Suppressor macrophage treated with lipopolysaccharide for 4 hours (primary cell): ENCODE measurements at places on chromosomes 12 and 14.
A peak's percentile ranks its signal among the peaks of the same experiment; 100 is the strongest.

DNA sequence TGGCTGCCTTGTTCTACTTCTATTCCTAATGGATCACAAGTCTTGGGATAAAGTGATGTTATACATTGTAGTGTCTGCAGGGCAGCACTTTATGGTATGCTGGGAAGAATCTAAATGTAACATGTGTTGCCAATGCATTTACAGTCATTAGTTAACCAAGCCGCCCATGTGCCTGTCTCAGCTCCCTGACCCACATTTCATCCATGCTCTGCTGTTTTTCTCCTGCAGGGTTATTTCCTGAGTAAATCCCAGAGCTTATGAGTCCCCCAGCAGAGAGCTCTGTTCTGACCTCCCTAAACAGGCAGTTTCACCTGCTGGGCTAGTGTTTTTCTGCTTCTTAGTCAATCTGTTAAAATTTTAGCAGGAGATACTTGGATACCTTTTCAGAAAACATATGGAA lies 4.4 kb upstream of the TMTC2 start:
- DNase-seq: no peak

DNA sequence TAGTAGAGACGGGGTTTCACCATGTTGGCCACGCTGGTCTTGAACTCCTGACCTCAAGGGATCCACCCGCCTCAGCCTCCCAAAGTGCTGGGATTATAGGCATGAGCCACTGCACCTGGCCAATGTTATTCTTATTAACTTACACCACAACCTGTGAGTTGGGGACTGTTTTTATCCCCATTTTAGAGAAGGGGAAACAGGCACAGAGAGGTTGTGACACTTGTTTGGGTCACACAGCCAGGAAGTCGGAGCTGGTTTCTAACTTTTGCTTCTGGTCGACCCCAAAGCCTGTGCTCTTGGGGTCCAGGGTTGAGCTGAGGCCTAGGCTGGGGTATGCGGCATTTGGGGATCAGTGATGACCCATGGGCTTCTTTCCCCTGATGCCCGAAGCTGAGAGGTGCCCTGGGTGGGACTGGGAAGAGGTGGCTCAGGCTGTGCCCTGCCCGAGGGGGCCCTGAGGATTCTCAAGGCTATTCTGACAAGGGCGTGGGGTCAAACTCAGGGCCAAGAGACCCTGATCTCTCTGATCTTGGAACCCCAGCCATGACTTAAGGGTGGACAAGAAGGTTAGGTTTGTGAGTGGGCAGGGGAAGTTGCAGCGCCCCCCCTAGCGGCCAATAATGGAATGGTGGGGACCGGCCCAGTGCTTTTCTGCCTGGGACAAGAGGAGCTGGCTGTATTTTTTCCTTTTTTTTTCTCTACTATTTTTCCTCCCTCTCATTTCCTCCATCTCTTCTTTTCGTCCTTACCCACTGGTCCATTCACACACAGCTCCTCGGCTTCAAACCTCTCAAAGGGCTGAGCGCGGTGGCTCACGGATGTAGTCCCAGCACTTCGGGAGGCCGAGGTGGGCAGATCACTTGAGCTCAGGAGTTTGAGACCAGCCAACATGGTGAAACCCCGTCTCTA lies 3.0 kb downstream of the SDSL start:
- DNase-seq: peak; percentile 79

- DNase-seq: no peak
Observed at GRCh38 chr14:100539766-100540140, 47.5 kb downstream of the BEGAIN start.

DNA sequence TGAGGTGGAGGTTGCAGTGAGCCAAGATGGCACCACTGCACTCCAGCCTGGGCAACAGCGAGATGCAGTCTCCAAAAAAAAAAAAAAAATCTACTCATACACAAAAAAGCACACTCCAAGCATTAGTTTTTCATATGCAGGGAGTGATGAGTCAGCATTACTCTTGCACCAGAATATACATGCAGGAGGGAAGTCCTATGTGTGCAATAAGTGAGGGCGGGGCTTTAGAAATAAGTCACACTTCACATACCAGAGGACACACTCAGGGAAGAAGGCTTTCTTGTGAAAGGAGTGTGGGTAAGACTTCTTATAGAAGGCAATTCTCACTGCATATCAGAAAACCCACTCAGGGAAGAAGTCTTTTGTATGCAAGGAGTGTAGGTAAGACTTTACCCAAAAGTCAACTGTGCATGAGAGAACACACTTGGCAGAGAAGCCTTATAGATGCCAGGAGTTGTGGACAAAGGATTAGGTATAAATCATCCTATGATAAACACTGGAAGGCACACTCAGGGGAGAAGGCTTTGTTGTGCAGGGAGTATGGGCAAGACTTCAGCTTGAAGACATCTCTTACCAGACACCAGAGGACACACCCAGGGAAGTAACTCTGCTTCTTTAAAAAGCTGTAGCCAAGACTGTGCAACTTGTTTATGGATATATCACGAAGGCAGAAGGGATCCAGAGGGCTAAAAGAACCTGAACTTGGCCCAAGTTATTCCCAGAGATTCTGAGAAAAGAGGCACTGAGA lies 50.5 kb downstream of the ATF7 start:
- DNase-seq: peak; percentile 88

- DNase-seq: peak; percentile 68
Observed at GRCh38 chr12:110234331-110234751, 46.7 kb upstream of the ATP2A2 start.

- no peak for DNase-seq
Observed at GRCh38 chr14:102058146-102058545, 28.7 kb downstream of the HSP90AA1 start.

- no peak for DNase-seq
Observed at GRCh38 chr14:31950764-31951637, 126.1 kb upstream of the ARHGAP5 start.

GRCh38 chr12:122362755-122363154 lies 59.7 kb downstream of the CLIP1 start:
- no peak for DNase-seq

GRCh38 chr12:24424376-24424775 lies 474.9 kb upstream of the SOX5 start:
- no peak for DNase-seq

DNA sequence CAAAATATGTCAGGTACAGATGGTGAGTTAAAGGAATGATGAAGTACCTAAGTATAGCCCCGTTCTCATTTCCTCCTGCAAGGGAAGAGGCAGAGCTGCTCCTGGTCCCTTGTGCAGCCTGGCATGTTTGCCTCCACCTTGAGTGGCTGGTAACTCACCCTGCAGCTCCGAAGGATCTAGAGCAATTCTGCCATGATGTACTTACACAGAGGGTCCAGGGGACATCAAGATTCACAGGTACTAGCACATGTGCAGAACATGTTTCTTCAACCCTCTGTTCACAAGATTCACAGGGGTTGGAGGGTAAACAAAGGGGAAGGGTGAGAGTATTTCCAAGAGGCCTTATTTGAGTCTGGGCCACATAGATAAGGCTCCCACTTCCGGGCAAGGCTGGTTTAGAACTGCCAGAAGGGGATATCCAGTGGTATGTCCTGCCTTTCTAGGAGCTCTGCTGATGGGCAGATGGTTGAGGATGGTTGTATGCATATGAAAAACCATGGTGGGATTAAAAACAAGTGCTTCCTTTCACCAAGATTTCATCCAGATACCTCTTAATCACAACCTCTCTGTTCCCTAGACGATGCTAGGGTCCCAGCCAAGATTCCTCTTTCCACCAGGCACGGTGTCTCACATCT lies 7.7 kb downstream of the DCTN2 start:
- DNase-seq: no peak

DNA sequence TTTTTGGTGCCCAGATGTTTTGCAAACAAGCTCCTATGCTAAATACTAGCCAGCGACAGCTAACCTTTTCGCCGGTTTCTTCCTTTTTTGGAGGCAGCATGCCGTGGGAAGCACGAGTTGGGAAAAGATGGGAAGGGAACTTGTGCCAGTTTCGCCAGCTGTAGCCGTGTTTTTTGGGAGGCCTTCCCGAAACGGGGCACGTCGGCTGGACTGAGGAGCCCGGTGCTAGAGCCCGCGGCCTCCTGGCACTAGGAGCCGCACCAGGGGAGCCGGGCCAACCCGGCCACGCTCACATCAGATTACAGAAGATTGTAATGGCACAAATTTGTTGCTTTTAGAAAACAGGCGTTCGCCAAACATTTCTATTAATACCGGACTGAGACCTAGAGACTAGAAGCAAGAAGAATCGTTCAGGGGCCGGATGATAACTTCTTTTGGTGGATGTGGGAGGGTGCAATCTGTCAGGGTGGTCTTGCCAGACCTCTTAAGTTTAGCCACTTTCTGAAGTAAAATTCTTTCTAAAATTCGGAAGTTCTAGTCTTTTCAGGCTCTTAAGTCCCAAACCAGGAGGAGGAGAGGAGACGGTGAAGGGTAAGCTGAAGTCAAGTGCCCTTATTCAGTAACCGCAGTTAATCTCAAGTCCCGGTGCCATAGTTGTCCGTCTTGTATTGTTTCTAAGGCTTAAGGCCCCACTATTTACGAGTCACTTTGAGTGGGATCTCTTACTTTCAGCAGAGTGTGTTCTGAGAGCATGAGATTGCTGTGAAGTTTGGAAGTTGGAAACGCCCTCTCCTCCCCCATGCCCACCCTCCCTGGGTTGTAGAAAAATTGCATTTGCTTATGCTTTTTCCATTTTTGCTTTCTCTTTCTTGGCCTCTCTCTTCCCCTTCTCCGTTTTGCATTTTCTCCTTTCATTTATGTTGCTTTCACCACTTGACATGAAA lies 1.3 kb downstream of the RASSF3 start:
- DNase-seq: peak; percentile 82

GRCh38 chr14:65709576-65709975 lies 297.0 kb downstream of the FUT8 start:
- no peak for DNase-seq

GRCh38 chr12:52244615-52244994 lies 11.6 kb downstream of the KRT7 start:
- no peak for DNase-seq

GRCh38 chr14:74980731-74981461 lies 21.8 kb upstream of the EIF2B2 start:
- no peak for DNase-seq

DNA sequence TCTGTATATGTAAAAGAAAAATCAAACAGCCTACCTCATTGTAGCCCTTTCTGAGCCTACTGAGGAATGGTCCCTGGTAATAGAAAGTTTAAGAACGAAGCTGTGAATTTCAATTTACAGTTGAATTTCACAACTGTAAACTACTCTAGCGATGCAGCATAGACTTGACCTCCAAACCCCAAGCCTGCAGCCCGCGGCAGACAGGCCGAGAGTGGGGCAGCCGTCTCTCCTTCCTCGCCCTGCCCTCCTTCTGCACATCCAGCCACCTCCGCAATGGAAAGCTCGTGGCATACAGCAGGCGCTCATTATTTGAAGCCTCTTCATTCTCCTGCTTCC lies 15.3 kb downstream of the RNASE2 start:
- no peak for DNase-seq

DNA sequence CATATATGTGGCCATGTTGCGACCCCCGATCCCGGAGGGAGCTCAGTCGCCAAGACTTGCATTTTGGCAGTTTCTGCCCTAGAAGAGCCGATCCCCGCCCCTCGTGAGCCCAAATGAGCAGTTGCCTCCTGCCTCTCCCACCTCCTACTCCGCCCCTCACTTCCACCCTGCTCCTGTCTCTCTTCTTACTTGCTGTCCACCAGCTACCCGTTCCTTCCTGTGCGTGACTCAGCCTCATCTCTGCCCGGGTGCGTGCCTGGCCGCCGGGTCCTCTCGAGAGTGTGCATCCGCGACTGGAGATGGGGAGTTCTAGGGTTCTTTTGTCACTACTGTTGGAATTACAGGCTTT lies 585 bp downstream of the GPATCH2L start:
- DNase-seq: peak; percentile 85

DNA sequence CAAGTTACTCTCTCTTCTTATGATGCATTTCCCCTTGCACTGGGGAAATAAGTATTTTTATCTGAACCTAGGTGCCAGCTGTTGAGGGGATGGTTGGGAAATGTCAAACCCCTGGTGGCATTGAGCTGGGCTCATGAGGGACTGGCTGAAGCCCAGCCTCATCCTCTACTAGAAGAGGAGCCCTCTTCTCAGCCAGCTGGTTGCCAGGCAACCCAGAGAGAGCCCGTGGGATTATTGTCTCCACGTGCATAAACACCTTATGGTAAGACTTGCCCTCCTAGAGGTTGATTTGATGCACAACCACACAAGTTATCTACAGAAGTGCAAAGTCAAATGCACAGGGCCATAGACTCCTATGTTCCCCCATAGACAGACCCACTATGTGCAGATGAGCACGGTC lies 89.8 kb downstream of the WSCD2 start:
- DNase-seq: no peak

- DNase-seq: no peak
Observed at GRCh38 chr12:87943023-87943422, 86.2 kb downstream of the C12orf50 start.

DNA sequence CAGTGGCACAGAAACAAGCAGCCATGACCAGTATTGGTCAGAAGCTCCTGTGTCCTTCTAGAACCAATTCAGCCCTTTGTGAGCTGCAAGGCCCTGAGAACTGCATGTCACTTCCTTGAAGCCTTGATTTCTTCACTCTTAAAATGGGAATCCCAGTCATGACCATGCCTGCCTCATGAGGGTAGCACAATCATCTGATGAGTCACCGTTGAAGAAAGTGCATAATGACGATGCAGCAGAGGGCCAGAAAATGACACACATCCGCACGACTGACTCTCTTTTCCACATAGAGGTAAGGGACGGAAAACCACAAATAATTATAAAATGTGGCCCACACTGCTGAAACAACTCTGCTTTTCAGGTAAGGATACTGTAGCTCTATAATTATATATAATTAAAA lies 777.4 kb downstream of the BCL11B start:
- peak; percentile 13 for DNase-seq

GRCh38 chr12:23781118-23781517 lies 168.4 kb downstream of the SOX5 start:
- DNase-seq: no peak

- DNase-seq: peak; percentile 25
Observed at GRCh38 chr14:39368261-39368959, 63.8 kb downstream of the FBXO33 start.

- no peak for DNase-seq
Observed at GRCh38 chr12:76649099-76649498, 89.5 kb upstream of the OSBPL8 start.

GRCh38 chr12:89243771-89244170 lies 108.5 kb downstream of the DUSP6 start:
- DNase-seq: peak; percentile 79

- no peak for DNase-seq
Observed at GRCh38 chr14:100423317-100424010, 100.3 kb downstream of the SLC25A47 start.

DNA sequence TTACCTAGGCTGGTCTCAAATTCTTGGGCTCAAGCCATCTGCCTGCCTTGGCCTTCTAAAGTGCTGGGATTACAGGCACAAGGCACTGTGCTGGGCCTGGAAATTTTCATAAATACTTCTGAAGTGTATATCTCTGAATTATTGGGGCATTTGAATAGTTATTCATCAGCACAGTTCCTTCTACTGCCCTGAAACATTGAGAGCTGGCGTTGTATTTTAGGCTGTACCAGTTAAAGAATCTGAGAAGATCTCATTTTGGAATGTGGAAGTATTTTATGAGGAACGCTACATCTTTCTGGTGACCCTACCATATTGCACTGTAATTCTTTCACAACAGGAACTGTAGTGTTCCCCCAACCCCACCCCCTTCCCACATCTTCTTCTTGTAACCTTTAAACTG lies 349.0 kb upstream of the RGS6 start:
- peak; percentile 53 for DNase-seq

GRCh38 chr12:113007166-113007565 lies 28.8 kb downstream of the OAS2 start:
- no peak for DNase-seq

GRCh38 chr12:97513950-97514349 lies 51.3 kb downstream of the RMST start:
- DNase-seq: no peak
